ENCODE measurements at places on chromosomes 3 and 15.

- DNase-seq, result no peak
These were observed 2.9 kb upstream of the USP3 start for GRCh38 chr15:63501256-63502089.

DNA sequence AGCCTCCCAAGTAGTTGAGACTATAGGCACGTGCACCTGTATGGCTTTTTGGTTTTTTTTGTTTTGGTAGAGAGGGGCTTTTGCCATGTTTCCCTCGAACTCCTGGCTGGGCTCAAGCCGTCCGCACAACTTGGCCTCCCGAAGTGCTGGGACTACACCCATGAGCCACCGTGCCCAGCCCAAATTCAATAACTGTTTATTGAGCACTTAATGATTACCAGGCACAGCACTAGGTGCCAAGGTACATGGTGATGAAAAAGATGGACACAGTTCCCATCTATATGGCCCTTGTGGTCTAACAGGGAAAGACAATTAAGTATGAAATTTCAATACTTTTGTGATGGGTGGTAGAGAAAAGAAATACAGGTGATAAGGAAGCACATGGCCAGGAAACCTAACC, 35.8 kb upstream of the ZNF148 start:
- no peak for DNase-seq

- no peak for DNase-seq
These were observed 25.0 kb downstream of the MEX3B start for GRCh38 chr15:82020625-82021394.

GRCh38 chr3:72060447-72061034, 275.6 kb upstream of the PROK2 start:
- DNase-seq, result peak; percentile 8

DNA sequence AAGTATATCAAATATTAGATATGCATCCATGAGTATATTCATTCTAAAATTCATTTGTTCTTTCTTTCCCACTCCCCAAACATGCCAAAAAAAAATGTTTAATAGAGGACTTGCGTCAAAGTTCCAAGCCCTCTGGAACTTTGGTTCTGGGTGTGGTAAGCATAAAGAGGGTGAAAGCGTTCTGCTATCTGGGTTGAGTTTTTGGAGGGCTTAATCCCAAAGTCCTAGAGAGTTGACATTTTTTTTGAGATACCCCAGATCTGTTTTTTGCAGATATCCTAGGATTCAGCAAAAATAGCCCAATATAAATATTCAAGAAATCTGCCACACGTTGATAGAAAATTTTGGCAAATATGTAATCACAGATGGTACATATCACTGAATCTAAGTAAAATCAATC, 424.3 kb upstream of the CBLB start:
- no peak for DNase-seq

DNA sequence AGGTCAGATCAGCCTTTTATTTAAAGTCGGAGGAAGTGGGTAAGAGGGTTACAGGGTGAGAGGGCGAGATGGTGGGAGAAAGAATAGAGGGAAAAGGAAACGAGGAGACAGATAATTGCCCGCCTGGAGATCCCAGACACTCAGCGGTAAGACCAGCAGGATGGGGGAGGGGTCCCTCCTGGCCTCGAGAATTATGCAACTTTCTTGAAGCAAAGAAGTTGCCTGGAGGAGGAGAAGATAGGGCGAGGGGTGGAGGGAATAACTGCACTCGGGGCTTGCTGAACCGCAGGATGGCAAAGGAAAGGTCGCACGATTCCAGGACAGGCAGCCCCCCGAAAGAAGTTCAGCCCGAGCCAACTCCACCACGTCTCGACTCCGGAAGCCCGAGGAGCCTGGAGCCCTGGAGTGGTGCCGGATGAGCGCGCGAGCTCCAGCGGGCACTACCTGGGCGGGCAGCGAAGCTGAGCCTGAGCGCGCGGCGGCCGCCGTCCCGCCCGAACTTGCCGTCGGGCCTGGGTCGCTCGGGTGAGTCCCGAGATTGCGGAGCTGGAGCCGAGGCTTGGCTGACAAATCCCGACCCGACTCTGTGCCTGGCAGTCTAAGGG, 402 bp downstream of the WWTR1 start:
- DNase-seq, result peak; percentile 8

DNA sequence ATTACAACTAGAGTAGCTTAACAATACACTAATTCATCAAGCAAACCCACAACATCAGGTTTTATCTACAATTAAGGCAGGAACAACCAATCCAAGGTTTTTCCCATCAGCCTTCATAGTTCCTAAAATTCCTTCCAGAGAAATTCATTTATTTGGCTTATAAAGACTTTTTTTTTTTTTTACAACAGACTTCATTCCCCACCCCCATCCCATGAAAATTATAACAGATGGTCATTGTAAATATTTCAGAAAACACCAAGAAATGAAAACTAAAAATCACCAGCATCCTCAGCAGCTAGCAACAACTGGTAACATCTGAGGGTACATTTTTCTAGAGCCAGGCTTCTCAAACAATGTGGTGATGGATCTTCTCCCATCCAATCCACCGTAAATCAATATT, 11.0 kb downstream of the SH3BP5 start:
- DNase-seq, result no peak

- no peak for DNase-seq
These were observed 56.2 kb upstream of the PTPRG start for GRCh38 chr3:61505197-61505596.

DNA sequence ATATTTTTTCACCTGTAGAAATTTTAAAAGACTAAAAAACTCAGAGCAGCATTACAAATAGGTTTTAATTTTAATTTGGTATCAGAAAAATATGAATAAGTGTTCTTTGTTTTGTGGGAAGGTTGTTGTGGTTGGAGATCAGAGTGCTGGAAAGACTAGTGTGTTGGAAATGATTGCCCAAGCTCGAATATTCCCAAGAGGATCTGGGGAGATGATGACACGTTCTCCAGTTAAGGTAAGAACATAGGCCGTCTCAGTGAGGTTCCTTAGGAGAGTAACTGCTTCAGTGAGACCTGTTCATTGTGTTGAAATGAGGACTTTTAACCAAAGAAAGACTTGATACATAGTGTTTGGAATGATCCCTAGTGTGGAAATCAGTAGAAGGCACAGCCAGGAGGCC, 44.8 kb downstream of the OPA1 start:
- no peak for DNase-seq

GRCh38 chr3:183410280-183410679, 18.1 kb downstream of the MCF2L2 start:
- DNase-seq, result no peak

GRCh38 chr3:22960105-22960984, 242.8 kb upstream of the UBE2E2 start:
- no peak for DNase-seq

GRCh38 chr3:16205156-16205870, 30.8 kb downstream of the GALNT15 start:
- no peak for DNase-seq

DNA sequence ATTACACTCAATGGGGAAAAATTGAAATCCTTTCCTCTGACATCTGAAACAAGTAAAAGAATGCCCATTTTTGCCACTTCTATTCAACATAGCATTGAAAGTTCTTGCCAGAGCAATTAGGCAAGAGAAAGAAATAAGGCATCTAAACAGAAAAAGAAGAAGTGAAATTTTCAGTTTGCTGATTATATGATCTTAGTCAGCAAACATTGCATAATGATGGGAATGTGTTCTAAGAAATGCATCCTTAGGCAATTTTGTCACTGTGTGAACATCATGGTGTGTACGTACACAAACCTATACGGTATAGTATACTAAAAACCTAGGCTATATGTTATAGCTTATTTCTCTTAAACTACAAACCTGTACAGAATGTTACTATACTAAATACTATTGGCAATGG, 278.0 kb downstream of the CGGBP1 start:
- DNase-seq, result no peak

- no peak for DNase-seq
These were observed 4.8 kb downstream of the LRRC58 start for GRCh38 chr3:120344349-120344748.

DNA sequence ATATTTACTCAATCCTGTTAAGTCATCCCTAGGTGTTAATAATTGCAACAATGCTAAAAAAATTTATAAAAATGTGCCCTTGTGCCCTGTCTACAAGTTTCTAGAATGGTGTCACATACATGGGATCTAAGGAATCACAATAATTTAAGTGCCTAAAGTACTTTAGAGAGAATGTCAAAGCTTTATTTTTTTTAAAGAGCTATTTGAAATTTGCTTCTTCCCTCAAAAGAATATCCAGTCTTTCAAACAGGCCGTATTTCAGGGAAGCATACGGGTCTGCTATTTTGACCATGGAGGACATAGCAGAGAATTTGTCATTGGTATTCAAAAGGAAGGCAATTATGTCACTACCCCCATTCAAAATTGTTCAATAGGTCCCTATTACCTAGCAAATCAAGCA, 29.7 kb downstream of the MEIS2 start:
- no peak for DNase-seq

GRCh38 chr3:125128861-125129501, 73.2 kb upstream of the HEG1 start:
- no peak for DNase-seq

DNA sequence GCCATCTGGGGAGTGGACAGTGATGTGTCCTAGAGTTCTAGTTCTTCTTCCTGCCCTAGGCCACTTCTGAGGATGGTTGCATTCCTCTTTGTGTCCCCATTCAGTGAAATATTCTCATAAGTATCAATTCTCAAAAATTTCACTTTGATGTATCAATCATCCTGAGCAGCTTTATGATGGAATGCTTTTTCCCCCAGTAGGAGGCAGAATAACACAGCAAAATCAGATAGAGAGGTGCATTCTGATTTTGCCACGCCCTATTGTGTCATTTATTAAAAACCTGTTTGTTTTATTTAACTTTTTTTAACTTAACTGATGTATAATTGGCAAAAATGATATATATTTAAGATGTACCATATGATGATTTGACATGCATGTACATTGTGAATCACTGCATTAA, 656.0 kb upstream of the GRM7 start:
- no peak for DNase-seq

DNA sequence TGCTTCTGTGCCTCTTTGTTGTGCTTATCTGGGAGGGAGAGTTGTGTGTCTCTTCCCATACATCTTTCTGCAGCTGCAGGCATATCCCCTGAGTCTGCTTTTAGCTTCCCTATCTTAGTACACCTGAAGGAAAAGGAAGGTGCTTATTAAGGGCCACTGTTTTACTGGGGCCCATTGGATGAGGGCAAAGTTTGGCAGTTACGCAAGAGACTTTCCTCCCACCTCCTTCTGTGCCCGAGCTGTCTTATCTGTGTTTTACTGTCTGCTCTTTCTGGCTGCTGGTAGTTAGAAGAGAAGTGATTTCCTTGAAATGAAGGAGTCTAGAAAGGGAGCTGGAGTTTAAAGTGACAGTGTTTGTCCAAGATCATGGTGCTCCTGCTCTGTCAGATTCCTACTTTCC, 66.5 kb downstream of the GABRG3 start:
- no peak for DNase-seq

- no peak for DNase-seq
These were observed 9.3 kb upstream of the NR2E3 start for GRCh38 chr15:71800835-71801745.

DNA sequence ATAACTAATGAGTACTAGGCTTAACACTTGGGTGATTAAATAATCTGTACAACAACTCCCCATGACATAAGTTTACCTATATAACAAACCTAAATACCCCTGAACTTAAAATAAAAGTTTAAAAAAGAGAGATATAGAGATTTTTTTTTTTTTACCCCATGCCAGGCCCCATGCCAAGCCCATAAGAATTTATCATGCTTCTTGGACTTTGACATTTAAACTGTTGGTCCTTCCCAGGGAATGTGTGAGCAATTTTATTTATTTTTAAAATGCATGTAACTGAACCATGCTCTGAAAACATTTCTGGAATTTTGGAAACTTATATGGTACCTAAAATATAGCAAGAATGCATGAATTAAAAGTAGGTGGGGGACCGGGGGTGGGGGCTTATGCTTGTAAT, 26.3 kb downstream of the KLHL6 start:
- no peak for DNase-seq

GRCh38 chr3:30770387-30770786, 124.1 kb downstream of the GADL1 start:
- no peak for DNase-seq

GRCh38 chr3:4071481-4072184, 231.5 kb upstream of the SETMAR start:
- DNase-seq, result no peak

DNA sequence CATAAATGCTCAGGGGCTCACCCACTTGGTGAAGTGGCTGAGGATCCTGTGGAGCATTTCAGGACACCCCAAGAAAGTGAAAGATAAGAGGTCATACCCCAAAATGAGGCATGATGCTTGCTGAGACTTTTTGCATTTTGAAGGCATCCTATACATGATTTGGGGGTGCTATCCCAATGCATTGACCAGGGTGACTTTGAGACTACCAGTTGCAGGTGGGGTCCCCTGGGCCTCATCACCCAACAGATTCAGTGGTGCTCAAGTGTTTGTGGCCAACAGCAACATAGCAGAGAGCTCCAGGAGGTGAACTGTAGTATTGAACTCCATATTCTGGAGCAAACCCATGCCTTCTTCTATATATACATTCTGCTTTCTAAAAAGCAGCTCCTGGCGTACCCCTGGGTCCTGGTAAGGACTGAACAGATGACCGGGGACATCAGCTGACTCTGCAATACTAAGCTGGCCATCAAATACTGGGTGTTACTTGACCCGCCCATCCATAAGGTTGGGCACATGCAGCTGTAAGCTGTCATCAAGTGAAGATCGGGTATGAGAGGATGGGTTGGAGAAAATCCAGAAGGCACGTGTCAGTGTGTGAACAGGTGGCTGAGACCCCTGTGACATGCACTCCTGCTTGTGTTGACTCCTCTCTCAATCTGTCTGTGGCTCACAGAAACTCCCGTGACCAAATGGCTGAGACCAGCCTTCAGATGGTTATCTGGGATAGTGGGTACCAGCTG, 143.3 kb downstream of the KLF13 start:
- DNase-seq, result no peak

DNA sequence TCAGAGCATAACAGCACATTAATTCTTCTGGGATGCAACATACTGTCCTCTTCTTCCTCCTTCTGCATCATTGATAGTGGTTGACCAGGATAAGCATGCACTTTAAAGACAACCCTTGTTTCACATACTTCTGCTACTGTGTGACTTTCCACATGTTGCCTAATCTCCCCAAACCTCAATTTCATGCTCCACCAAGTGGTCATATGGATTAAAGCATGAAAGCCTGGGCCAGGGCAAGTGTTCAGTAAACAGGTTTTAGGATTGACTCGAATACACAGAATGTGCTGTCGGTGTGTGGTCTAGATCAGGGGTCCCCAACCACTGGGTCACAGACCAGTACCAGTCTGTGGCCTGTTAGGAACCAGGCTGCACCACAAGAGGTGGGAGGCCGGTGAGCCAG, 22.5 kb upstream of the BFSP2 start:
- DNase-seq, result no peak

GRCh38 chr3:196354132-196354531, 15.9 kb upstream of the TM4SF19 start:
- no peak for DNase-seq

DNA sequence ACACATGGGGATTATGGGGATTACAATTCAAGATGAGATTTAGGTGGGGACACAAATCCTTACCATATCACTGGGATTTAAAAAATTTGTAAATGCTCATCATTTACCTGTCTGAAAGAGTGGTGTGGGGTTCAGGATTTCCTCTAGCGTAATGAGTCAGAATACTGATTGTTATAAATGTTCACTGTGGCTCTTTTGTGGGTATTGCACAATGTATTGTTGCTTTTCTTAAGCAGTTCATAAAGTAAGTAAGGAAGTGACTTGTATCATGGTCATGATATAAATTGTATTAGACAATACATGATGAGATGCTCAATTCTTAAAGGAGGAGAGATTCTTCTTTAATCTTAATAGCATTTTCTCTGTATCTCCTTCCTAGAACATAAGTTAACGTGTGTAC, 262.1 kb downstream of the CNTN4 start:
- DNase-seq, result no peak

- no peak for DNase-seq
These were observed 295.9 kb downstream of the PTPRG start for GRCh38 chr3:61857297-61857696.
